ENCODE measurements at places on chromosomes 2 and 18.

DNA sequence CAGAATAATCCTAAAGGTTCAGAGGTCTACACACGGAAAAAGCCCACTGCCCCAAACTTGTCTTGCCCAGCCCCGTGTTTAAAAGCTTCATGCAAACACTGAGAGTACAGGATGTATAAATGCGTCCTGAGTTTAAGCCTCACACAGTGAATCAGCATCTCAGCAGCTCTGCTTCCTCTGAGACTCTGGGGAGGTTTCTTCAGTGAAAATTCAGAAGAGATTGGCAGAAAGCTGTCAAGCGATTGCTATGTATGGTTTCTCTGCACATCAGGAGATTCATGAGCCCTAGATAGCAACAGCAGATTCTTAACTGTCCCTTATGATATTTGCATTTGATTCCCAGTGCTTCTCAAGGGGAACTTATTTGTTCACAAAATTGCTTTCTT, 27.1 kb downstream of the CRACDL start:
- DNase-seq: no peak

GRCh38 chr2:138713504-138713903, 66.7 kb downstream of the NXPH2 start:
- DNase-seq: no peak

- DNase-seq: no peak
Observed at GRCh38 chr2:239612133-239612532, 211.3 kb upstream of the HDAC4 start.

- DNase-seq: no peak
Observed at GRCh38 chr18:69874058-69874457, 73.6 kb downstream of the CD226 start.

- DNase-seq: no peak
Observed at GRCh38 chr18:27428716-27429475, 243.8 kb upstream of the CHST9 start.

DNA sequence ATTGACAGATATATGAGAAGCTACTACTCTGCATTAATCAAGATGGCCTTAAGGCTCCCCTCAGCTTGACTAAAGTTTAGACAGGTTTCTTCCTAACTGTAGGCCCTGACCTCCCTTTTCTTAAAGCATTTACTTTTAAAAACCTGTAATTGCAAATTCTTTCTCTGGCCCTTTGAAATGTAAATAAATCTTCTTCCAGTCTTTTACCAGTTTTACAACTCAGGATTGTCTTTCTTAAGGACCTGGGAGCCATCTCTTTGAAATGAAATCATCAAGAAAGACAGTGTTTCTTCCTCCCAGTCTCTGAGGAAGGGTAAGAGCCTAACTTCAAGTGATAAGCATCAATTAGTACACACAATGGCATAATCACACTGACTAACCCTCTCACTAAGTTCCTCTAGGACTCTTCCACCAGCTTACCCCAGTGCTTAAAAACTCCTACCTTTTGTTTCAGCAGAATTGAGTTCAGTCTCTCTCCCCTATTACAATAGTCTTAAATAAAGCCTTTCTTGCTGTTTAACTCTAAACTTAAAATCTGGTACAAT, 58.7 kb upstream of the CDH20 start:
- DNase-seq: no peak
